Stimulated activated CD8-positive, alpha-beta memory T cell treated with anti-CD3 and anti-CD28 coated beads, Interleukin-15, amount 100 ng/mL, for 48 hours (primary cell): ENCODE measurements at places on chromosomes 7 and 10.

DNA sequence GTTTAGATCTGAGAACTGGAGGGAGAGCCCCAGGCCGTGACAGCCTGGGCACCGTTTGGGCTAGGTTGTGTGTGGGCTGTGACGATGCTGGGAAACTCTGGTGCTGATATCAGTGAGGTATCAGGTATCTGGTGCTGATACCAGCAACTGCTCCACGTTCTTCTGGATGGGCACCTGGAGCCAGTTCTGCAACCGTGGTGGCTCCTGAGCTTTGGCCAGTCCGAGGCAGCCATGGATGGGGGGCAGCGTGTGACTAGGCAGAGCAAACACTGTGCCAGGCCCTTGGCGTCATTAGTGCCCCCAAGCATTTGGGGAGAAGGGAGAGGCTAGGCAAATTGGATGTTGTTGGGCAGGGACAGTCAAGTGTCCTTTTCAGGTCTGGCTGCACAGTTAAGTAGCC lies 57.9 kb downstream of the ZNF467 start:
- no peak for DNase-seq

- no peak for DNase-seq
Measured at GRCh38 chr10:117483056-117483590, 59.4 kb upstream of the EMX2 start.

DNA sequence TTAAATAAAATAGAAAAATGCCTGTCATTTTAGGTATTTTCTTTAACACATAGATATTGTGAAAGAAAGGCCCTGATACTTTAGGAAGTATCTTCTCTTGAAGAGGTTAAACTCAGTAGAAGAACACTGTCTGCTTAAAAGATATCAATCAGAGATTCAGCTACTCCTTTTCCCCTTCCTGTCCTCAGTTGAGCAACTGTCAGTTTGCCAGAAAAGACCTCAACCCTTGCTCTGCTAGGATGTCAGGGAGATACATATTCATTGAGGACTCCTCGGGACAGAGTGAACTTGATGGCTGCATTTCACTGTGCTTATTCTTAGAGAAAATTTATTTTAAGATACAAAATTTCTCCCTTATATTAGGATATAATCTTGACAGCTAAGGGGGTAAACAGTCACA lies 173.6 kb upstream of the CACNA2D1 start:
- DNase-seq, result no peak

DNA sequence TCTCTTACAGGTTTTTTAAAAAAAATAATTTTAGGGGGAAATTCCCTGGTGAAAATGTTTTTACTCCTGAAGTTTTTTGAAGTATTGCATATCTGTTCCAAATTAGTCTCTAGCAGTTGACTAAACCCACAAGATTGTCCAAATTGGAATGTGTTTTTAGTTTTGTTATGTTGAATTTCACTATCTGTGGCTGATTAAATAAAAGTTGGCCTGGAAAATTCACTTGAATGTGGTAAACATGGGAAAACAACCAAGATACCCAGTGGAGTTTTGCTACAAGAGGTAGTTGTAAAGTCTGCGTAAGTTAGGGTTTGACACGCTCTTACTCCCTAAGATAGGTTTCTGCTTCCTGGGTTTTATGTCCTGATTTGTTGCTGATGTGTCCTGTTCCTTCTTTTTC lies 3.3 kb downstream of the TSGA13 start:
- DNase-seq, result no peak

GRCh38 chr10:114955984-114956383 lies 18.0 kb downstream of the TRUB1 start:
- no peak for DNase-seq

DNA sequence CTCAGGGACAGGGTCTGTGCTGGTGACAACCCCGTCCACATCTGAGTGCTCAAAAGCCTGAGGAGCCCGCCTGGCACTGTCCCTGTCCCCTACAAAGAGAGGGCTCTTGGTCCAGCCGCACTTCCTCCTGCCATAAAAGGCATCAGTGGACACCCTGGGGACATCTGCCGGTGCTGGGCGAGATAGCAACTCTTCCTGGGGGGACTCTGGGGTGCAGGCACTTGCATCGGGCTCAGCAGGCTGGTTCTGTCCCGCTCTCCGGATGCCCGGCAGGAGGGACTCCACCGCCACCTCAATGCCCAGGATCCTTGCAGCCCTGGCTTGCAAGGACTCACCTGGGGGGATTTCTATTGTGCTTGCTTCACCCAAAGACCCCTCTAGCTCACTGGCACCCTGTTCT lies 32.8 kb downstream of the JCAD start:
- no peak for DNase-seq

GRCh38 chr10:4434516-4435071 lies 391.4 kb upstream of the AKR1E2 start:
- DNase-seq, result no peak

GRCh38 chr10:132737390-132738048 lies 48.4 kb downstream of the NKX6-2 start:
- no peak for DNase-seq

GRCh38 chr10:71457908-71458307 lies 61.2 kb downstream of the CDH23 start:
- no peak for DNase-seq

- peak; percentile 5 for DNase-seq
Measured at GRCh38 chr10:50275650-50276235, 24.4 kb upstream of the ASAH2 start.

DNA sequence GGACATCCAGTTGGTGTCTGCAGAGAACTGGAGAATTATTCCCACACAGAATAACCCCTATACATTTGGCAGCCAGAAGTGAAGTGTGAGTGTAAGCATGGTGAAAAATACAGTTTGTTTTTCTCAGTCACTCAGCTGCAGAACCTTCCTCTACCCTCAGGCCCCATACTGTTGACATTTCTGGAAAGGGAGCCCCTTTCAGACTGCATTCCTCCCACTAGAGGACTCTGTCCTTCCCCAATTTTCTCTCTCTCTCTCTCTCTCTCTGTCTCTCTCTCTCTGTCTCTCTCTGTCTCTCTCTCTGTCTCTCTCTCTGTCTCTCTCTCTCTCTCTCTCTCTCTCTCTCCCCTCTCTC lies 86.8 kb upstream of the STEAP1B start:
- no peak for DNase-seq

DNA sequence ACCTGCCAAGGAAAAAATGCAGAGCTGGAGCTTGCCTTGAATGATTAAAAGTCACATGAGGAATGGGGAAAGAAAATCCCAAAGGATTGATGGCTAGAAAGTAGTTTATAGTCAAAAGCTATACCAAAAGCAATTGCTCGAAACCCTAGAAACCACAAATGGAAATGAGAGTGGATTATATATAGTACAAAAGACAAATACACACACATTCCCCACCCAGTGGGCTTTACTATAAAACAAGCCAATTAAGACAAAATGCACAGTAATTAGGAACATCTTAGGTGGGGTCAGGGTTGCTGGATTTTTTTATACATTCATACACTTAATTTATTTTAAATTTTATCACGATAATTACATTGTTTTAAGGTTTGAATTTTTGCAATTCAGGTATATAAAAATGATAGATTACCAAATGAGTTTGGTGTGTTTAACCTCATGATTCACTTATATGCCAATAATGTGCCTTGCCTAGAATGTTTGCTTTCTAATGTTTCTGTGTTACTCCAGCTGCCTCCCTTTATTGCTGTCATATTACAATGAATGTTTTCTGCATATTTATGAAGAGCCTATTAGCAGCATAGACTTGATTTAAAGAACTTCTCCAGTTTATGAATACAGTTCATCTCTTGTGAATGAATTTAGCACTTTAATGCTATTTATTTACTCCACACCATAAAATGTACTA lies 421.3 kb downstream of the EXOC4 start:
- DNase-seq, result no peak

DNA sequence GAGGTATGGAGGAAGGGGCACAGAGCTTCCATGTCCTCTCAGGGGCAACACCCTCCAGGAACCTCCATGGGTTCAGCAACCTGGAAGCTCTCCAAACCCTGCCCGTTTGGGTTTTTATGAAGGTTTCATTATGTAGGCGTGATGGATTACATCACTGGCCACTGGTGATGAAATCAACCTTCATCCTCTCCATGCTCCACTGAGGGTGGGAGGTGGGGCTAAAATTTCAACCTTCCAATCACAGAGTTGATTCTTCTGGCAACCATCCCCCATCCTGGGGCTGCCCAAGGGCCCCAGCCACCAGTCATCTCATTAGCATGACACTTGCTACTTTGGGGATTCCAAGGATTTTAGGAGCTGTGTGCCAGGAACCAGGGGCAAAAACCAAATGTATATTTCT lies 90.1 kb downstream of the TEX36 start:
- DNase-seq, result no peak

DNA sequence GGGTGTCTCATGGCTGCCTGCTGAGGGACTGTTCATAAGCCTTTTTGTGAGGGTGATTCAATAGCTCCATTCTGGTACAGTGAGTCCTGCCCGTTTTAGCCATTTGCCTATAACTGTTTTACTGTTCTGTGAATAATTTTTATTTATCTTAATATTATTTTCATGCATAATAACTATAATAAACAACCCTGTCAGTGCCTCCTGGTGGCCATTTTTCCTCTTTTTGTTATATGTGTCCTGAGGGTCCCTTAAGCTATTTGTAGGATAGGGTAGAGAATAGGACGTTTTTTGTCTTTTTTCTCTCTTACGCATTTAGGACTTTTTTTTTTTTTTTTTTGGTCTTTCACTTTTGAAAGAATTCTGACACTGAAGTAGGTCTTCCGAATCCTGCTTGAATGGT lies 2.9 kb downstream of the C1QL3 start:
- DNase-seq, result no peak

- no peak for DNase-seq
Measured at GRCh38 chr10:118596426-118597124, 1.1 kb upstream of the PRLHR start.

DNA sequence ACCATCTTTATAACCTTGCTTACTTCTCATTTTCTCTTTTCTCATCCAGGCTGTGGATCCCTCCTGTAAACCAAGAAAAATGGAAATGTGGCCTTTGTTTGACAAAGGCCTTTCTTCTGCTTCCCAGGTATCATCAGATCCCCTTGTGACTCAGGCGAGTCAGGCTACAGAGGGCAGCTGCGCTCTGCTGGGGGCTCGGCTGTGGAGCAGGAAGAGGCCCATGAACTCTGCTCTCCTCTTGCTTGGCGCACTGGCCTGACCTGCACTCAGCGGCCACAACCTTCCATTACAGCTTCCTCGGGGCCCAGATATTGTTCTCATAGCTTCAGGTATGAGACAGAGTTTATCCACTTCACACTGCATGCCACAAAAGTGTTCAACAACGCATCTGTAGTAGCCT lies 457.6 kb upstream of the COBL start:
- no peak for DNase-seq

DNA sequence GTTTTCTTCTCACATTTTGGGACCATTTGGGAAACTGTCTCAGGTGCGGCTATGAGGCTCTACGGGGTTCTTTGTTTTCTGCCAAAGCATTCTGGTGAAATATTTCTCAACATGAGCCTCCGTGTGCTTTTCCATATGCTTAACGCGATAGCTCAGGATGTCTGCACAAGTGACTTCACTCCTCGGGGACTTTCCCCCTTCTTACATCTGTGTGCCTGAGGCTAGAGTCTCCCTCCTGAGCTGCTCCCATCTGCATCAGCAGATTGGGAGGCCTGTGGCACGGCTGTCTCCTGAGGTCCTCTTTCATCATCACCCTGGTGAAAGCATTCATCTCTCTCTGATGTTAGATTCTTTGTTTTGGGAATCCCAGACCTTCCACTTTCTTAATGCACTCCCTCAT lies 1190.9 kb downstream of the TYW1 start:
- DNase-seq, result no peak

DNA sequence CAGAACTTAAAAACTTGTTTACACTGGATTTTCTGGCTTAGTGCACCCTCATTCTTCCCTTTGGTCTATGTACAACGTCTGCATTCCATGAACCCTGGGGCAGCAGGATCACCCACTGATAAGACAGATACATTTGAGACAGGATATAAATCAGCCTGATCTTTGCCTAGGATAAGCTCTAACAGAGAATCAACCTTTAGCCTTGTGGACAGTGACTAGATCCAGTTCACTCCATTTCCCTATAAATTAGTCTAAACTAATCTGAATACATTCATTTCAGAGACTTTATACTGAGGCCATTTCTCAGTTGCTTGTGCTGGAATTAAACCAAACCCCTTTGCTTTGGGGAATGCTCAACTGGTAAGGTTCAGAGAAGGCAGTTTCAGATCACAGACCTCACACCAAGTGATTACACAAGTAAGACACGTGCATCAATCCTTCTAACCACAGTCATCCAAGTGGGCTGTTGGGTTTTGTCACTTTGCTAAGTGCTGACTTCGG lies 639.8 kb upstream of the FZD8 start:
- no peak for DNase-seq

DNA sequence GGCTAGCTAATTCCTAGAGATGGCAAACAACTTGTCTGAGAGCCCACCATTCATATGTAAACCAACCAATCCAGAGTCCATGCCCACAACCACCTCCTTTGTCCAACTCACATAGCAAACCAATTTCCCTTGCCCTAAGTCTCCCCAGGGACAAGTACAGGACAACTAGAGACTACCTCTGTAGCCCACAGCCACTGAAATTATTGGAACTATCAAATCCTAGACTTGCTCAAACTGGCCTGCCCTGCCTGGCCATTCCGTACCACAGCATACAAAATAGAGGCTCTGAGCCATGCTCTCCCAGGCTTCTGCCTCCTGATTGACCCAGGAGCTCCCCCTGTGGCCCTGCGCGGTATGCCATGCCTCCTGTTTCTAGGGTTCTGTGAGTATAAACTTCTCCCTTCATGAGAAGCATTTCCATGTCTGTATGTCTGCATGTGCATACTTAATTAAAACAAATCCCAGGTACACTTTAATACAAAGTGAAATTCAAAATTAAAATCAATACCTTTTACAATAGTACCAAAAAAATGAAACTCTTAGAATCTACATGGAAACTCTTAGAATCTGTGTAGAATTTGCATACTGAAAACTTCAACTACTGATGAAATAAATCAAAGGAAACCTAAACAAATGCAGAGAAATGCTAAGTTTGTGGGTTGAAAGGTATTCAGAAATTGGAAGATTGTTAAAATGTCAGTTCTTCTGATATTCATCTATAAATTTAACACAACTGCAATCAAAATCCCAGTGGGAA lies 4.0 kb upstream of the HECW1 start:
- DNase-seq, result peak; percentile 31
